ENCODE measurements at places on chromosomes 7 and 10.

GRCh38 chr7:64688988-64689387, 23.1 kb downstream of the ZNF107 start:
- DNase-seq, result no peak

DNA sequence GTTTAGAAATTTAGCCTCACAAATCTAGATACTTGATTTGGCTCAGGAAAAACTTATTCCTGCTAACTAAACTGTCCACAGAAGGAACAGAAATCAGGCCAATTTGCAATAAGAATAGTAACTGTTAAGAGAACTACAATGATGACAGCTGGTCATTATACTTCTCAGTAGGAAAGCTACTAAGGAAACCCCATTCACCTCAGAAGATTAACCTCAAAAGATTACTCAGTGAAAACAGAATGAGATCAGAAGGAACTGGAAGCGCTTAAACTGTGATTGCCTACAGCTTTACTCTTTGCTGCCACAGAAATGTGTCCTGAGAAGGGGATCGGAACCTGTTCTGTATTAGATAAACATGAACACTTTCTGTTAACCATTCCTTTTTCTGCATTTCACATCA, 24.3 kb upstream of the DNAJB12 start:
- DNase-seq, result no peak

GRCh38 chr7:85025312-85025756, 161.5 kb downstream of the SEMA3D start:
- DNase-seq, result no peak

GRCh38 chr7:40990841-40991240, 712.0 kb downstream of the INHBA start:
- DNase-seq, result no peak

- no peak for DNase-seq
These were observed 191.0 kb upstream of the PLPP4 start for GRCh38 chr10:120266022-120266421.

GRCh38 chr7:72435366-72435765, 23.2 kb upstream of the CALN1 start:
- no peak for DNase-seq

GRCh38 chr7:140521421-140521820, 42.1 kb upstream of the MKRN1 start:
- no peak for DNase-seq

GRCh38 chr10:29596826-29597225, 37.9 kb downstream of the SVIL start:
- no peak for DNase-seq

DNA sequence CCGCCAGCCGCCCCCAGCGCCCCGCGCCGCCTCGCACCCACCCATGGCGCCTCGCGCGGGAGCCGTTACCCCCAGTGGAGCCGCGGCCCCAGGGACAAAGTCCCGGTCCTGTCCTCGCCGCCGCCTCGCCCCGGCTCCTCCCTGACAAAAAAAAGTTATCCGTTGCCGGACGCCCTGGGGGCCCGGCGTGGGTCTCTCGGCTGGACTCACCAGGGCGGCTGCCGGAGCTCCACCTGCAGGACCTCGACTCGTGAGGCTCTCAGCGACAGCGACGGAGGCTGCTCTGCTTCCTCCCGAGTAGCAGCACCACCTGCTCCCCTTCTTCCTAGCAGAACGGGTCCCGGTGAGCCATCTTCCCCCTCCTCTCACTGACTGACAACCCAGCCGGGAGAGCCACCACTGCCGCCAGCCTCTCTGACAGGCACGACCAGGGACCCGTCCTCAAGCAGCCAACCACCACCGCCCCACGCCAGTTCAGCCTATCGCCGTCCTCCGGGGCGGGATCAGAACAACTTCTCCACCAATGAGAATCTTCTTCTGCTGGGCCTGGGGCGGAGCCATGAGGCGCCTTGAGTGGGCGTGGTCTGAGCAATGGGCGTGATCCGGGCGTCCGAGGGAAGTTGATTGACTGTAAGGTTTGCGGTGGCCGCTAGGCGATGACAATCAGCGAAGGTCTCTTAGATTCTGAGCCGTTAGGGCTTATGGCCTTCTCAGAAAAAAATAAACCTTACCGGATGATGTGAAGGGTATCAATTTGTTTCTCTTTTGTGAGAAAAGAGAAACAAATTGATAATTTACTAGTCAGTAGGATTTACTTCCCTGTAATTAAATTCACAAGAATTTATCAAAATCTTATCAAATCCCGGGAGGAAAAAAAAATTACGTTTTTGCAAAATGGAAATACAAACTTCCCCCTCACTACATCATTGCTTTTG, at the start of gene HYCC1:
Gene HYCC1, minus strand, starts transcription at position 416 of the 935 bp plus-strand sequence. CDS start 23,019 bp downstream, outside the sequence.
- DNase-seq, result peak; percentile 99

- DNase-seq, result no peak
These were observed 16.0 kb downstream of the DIP2C start for GRCh38 chr10:673492-673891.

- DNase-seq, result no peak
These were observed 165.8 kb downstream of the SRPK2 start for GRCh38 chr7:105222953-105223352.

DNA sequence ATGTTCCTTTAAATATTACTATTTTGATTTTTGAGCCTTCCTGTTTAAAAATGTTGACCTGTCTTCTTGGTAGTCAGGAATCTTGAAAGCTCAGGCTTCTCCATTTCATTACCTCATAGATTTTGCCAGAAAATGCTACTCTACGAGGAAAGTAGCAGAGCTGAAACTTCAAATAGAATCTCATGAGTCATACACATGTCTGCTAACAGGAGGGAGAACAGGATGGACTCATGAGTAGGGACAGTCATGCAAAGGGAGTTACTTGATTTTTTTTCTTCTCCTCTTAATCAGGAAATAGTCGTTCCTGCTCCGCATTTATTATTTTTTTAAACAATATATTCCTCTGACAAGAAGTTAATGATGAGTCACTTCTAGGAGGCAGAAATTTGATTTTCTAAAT, 37.0 kb upstream of the MINDY3 start:
- DNase-seq, result no peak

- DNase-seq, result no peak
These were observed 647 bp downstream of the ECHS1 start for GRCh38 chr10:133372507-133372906.

- no peak for DNase-seq
These were observed 42.7 kb downstream of the PRR15 start for GRCh38 chr7:29606287-29606721.

DNA sequence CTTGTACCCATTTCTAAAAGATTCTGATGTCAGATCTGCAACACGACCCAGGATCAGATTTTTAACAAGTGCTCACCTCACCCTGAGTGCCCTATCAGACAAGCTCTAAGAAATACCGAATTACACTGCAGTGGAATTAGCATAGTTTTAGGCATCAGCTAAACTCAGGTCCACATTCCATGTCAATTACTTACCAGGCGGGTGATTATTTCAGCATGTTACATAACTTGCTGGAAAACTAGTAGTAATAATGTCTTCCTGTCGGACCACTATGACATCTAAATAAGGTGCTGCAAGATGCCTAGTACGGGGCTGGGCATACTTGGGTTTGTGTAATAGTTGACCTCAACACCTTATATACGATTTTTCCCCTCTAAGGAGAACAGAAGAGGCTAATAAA, 21.0 kb downstream of the TRIL start:
- no peak for DNase-seq

- DNase-seq, result no peak
These were observed 43.2 kb upstream of the STEAP1B start for GRCh38 chr7:22543169-22543568.

GRCh38 chr7:50293509-50294179, 10.9 kb upstream of the IKZF1 start:
- no peak for DNase-seq

GRCh38 chr7:112897839-112898431, 107.7 kb upstream of the TMEM168 start:
- DNase-seq, result no peak

DNA sequence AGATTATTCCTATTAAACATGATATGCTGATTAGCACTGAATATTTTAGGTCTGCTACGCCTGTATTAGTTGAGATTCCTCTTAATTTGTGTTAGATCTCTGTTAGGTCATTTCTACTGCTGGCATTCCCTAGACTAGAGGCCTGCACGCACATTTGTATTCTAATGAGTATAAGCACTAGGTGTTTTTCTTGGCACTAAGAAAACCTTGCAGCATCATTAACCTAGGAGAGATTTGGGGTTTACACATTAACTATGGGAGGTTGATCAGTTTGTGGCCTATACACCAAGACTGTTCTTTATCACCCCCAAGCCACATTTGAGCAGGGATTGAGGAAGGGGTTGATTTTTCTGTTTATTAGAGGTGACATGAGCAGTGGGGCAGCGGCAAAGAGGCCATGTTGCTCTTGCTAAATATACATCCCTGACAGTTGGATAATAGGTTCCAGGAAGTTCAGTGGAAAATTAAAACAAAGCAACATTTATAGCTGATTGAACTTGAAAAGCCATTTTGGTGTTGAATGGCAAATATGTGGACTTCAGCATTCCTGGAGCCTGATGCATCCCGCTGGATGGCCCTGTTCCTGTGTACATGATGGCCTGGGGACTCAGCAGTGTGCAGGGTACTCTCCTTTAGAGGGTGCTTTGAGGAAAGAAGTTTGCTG, 65.2 kb downstream of the GBF1 start:
- no peak for DNase-seq

DNA sequence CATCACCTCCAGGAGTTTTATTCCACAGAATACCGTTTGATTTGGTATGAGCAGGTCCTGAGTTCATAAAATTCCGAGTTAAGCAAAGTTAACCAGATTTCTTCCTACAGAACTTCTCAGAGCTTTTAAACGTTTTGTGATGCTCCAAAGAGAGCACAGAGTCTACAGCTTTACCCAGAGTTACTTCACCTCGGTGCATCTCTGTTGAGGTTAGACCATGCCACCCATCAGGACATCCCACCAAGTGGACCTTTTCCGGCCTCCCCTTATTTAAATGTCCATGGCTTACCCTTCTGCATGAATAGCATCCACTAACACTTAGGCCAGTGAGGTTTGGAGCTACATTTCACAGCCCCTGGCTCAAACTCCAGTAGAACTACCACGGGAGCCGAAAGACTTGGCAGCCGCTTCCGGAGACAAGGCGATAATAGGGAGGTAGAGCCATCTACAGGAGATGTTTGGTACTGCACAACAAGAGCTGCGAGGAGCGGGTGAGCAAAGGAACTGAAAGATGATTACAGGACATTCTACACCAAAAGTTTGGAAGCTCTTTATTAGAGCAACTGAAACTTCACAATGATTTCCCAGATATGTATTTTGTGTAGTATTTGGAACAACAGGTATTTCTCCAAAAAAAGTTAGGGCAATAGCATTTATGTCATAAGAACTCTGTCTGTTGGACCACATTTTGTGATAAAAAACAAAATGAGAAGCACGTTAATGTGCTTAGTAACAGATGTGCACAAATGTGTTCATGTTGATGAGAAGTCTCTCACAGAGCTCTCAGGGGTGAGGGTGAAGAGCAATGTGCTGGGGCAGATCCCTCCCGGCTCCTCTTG, 174.7 kb downstream of the HERPUD2 start:
- peak; percentile 45 for DNase-seq

DNA sequence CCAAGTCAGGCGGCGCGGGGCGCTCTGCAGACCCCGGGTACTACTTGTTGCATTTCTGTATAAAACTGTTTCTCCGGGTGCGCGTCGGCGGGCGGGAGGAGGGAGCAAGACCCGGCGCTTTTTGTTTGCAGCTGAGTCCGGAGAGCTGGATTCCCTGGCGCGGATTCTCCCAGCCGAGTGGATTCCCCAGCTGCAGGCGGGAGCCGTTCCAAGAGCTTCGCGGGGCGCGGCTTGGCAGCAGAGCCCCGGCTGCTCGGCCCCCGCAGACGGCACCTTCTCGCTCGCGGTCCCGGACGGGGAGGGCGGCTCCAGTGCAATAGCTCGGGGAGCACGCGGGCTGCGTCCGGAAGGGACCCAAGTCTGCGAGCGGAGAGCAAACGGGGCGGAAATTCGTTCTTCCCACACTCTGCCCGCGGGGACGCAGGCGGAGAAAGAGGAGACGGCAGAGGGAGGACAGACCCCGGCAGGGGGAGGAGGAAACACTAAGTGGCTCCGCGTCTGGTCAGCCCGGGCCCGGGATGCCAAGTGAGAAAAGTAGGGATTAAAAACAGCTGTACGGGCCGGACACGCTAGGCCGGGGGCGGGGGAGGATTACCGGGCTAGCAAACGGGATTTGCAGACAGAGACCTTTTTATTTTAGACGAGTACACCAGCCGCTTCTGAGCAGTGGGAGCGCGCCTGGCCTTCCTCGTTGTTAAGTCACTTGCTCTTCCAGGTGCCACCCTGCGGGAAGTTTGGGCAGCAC, at the start of gene TRIL:
Gene TRIL, minus strand, starts transcription at position 96 of the 745 bp plus-strand sequence. CDS start 284 bp downstream, outside the sequence.
- DNase-seq, result peak; percentile 32

- no peak for DNase-seq
These were observed 89.0 kb upstream of the SVIL start for GRCh38 chr10:29723726-29724125.

- no peak for DNase-seq
These were observed 93.1 kb downstream of the COBL start for GRCh38 chr7:51223505-51223904.

GRCh38 chr10:7649673-7650300, 17.0 kb downstream of the ITIH5 start:
- DNase-seq, result no peak

DNA sequence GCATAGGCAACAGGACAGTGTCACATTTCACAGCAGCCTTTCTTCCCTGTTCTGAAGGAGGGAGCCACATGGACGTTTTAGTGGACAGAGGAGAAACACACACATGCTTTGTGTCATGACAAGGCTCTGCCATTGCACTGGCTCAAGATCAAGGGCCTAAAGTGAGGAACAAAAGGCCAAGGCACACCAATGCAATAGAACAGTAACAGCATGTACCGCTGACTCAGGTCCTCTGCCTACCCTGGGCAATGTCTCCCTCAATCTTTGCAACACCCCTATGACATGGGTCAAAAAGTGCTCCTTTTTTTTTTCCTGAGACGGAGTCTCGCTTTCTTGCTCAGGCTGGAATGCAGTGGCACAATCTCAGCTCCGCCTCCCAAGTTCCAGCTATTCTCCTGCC, 57.8 kb upstream of the SDK1 start:
- no peak for DNase-seq

DNA sequence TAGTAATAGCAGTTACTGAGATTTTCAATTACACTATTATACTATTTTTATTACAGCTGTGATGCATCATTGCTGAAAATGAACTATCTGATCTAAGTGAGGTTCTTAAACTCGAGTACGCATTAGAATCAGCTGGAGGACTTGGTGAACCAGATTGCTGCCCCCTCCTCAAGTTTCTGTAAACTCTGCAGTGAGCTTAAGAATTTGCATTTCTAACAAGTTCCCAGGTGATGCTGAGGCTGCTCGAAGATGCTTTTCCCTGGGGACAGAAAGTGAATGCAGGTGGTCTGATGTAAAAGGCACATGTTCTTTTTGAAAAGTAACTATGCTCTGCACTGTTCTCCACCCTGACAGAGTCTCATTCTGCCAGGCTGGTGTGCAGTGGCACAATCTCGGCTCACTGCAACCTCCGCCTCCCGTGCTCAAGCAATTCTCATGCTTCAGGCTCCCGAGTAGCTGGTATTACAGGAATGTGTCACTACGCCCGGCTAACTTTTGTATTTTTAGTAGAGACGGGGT, 12.5 kb downstream of the RNF133 start:
- DNase-seq, result no peak

GRCh38 chr7:2280424-2280823, 33.8 kb downstream of the SNX8 start:
- DNase-seq, result no peak

Measured in activated T-cell treated with anti-CD3 and anti-CD28 coated beads, Interleukin-2, amount 50 U/mL, for 24 hours (primary cell).